ENCODE measurements at places on chromosomes 5 and 9.
A peak's percentile ranks its signal among the peaks of the same experiment; 100 is the strongest.

DNA sequence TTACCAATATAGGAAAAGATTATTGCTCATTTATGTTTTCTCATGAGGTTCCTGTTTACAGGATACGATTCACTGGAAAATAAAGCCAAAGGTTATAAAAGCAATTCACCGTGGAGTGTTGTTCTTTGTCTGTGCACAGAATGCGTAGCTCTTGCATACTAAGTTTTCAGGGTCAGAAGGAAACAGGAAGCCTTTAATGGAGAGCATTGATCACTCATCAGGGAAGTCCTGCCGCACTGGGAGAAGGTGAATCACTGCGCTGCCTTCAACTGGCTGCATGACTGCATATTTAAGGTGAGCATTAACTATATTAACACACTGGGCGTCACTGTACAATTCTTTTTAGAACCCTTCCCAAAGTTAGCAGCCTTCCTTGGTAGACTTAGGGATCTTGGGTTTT lies 74.1 kb upstream of the SYK start:
- no peak for DNase-seq

GRCh38 chr9:137150617-137151457 lies 11.9 kb downstream of the GRIN1 start:
- no peak for DNase-seq

- no peak for DNase-seq
Observed at GRCh38 chr5:21654556-21654955, 1198.6 kb downstream of the CDH12 start.

GRCh38 chr5:72653586-72653985 lies 146.4 kb upstream of the ZNF366 start:
- no peak for DNase-seq

DNA sequence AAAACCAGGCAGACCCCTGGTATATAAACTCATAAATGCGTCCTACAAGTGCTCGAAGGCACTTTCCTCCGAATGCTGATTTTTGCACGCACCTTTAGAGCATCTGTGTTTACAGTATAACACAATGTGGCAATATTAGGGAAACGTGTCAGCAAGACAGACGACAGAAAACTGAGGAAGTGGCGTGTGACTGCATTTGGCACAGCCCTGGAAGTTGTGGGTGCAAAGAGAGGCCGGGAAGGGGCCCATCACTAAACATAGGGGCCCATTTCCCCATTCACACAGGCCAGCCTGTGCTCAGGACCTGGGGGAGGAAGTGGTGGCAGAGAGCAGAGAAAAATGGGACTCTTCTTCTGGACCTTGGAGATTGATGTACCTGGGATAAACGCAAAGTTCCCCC lies 48.2 kb downstream of the RASGEF1C start:
- DNase-seq = peak; percentile 19

Data from CD4-positive, alpha-beta T cell (primary cell).